ENCODE measurements at places on chromosomes 5 and 9.

- DNase-seq, result no peak
These were observed 95.4 kb upstream of the LIFR start for GRCh38 chr5:38651806-38652205.

DNA sequence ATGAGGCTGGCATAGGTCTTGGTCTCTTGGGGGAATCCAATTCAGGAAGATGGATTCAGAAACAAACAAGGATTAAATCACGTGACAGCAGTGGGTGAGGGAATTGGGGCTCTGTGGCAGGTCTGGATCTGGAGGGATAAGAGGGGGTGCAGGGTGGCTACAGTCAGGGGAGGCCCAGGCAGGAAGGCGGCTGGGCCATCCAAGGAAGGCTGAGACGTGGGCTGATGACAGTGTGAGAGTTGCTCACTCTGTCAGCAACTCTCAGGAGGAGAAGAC lies 65.8 kb upstream of the COL5A1 start:
- DNase-seq, result no peak

- DNase-seq, result no peak
These were observed 131.1 kb upstream of the ICE1 start for GRCh38 chr5:5291357-5291756.

- no peak for DNase-seq
These were observed 35.9 kb upstream of the TNFAIP8 start for GRCh38 chr5:119319890-119320289.

GRCh38 chr9:37197158-37198038 lies 77.0 kb downstream of the ZCCHC7 start:
- no peak for DNase-seq

GRCh38 chr5:28156981-28157380 lies 1118.6 kb upstream of the CDH9 start:
- no peak for DNase-seq

- no peak for DNase-seq
These were observed 25.8 kb upstream of the MED10 start for GRCh38 chr5:6404129-6404528.

DNA sequence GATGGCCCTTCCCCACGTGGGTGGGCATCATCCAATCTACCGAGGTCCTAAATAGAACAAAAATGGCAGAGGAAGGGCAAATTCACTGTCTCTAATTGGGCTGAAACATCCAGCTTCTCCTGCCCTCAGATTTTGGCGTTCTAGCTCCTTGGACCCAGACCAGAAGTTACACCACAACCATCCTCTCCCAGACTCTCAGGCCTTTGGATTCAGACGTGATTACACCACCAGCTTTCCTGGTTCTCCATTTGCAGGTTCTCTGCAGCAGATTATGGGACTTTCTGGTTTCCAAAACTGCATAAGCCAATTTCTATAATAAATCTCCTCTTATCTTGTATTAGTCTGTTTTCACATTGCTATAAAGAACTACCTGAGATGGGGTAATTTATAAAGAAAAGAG lies 73.6 kb upstream of the STARD4 start:
- no peak for DNase-seq

- no peak for DNase-seq
These were observed 58.9 kb downstream of the NEURL1B start for GRCh38 chr5:172699999-172700364.

Measured in stimulated activated CD4-positive, alpha-beta T cell treated with anti-CD3 and anti-CD28 coated beads, Interleukin-1b, Interleukin-23, amount 100 ng/mL, for 1 hour (primary cell).